ENCODE measurements at places on chromosomes 12 and 14. TPM values are rescaled to one million over a fixed set of nuclear protein-coding genes. Genes with fewer than 3 reads are reported as not detected.

GRCh38 chr14:91872011-91872501 lies 4.7 kb upstream of the TC2N start:
- H3K36me3 ChIP-seq, result peaks cover 17% of the 10 kb centered on the region
- peak overlapping the region; percentile 95 for H3K27ac ChIP-seq
- H3K4me3 ChIP-seq, result peak overlapping the region; percentile 69
- peaks cover 99% of the 10 kb centered on the region for H3K4me1 ChIP-seq

KRT81 gene
- 0.42 TPM for total RNA-seq

- peaks cover 51% of the 10 kb centered on the region for H3K27me3 ChIP-seq
- H3K36me3 ChIP-seq, result no peaks in the 10 kb centered on the region
- peak; percentile 61 for DNase-seq
- peaks cover 11% of the 10 kb centered on the region for H3K4me1 ChIP-seq
- no peak overlapping the region for H3K4me3 ChIP-seq
Measured at GRCh38 chr12:2057041-2057794, 4.4 kb downstream of the CACNA1C start.

MIPOL1 gene
- not detected for total RNA-seq

DNA sequence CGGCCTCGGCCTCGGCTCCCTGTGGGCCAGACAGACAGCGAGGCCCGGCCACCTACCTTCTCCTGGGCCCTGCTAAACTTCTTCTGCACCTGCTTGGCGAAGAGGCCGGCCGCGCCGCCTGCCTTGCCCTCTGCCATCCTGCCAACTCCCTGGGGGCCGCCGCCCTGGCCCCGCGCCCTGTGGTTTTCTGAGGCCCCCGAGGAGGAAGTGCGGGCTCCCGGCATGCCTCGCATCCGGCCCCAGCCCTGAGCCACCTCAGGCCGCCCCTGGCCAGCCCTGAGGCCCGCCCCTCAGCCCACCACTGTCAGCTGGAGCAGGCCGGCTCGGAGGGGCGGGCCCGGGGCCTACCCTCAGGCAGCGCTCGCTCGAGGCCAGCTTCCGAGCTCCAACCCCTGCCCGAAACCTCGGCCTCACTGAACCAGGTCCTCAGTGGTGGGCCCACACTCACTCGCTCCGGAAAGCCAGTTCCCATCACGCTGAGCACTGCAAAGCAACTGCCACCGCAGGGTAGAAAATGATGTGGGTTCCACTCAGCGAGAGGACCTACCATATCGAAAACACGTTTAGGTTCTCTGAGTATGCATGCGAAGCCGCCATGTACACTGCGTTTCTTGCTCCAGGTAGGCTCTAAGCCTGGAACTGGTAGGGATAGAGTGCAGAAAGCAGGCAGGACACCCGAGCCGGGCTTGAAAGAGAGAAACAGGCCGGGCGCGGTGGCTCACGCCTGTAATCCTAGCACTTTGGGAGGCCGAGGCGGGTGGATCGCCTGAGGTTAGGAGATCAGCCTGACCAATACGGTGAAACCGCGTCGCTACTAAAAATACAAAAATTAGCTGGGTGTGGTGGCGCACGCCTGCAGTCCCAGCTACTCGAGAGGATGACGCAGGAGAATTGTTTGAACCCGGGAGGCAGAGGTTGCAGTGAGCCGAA lies at the start of gene BIN2:
TSS of gene BIN2 (minus strand) at position 209 of the 930 bp plus-strand sequence. CDS start at position 137, 72 bp downstream.
- H3K27ac ChIP-seq, result peak within 1 kb of the TSS; percentile 100
- peak; percentile 88 for DNase-seq
- peaks cover 39% of the 10 kb centered on the region for H3K36me3 ChIP-seq
- peaks cover 82% of the 10 kb centered on the region for H3K4me1 ChIP-seq
- H3K27me3 ChIP-seq, result no peaks in the 10 kb centered on the region
